ENCODE measurements at places on chromosomes 6 and 20.

- no peak for DNase-seq
Measured at GRCh38 chr6:101208152-101208551, 185.4 kb upstream of the GRIK2 start.

GRCh38 chr6:157099912-157100593, 223.3 kb downstream of the TMEM242 start:
- DNase-seq: peak; percentile 70

GRCh38 chr20:32966382-32966781, 37.9 kb downstream of the SUN5 start:
- no peak for DNase-seq

DNA sequence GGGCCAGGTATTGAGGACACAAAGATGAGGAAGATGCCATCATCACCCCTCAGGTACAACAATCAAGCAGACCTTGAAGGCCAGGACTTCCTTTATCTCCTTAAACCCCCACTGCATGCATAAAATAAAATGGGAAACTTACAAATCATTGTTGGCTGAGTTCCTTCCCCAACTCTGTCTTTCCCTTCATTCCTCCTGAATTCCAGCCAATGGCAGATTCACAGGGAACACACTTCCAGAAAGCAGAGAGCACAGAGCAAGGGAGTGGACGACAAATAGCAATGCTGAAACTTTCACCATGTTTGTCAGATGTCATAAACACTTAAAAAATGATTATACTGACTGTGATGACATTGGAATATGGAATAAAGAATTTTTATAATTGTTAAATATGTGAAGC, 37.3 kb upstream of the NXT1 start:
- DNase-seq: no peak

DNA sequence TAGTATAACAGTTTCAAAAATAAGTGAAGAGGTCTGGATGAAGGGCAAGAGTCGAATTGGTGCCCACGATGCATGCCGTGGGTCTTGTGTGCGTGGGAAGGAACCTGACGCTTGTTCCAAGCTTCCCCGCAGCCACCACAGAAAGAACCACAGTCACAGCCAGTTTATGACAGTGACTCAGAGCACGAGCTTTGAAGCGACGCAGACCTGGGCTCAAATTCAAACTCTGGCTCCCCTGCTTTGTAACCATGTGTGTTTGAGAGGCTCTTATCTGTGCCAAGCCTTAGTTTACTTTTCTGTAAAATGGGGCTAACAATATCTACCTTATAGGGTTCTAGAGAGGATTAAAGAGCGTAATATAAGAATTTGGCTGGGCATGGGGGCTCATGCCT, 65.5 kb downstream of the SYNJ2 start:
- DNase-seq: peak; percentile 62

GRCh38 chr6:43220439-43220951, 8.8 kb downstream of the DNPH1 start:
- DNase-seq: no peak

DNA sequence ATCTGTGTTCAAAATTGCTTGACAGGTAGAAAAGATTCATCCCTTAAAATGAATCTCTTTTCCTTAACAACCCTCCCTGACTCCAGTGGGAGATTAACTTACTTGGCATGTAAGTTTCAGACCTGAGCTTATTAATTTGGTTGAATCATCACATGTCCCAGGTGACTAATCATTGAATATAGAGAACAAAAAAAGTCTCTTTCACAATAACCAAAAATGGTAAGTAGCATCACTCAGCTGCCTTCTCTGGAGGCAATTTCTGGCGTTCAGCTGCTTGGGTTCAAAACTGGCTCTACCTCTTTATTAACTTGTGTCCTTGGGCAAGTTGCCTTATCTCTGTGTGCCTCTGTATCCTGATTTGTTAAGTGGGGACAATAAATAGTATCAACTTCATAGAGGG, 2.9 kb downstream of the C6orf141 start:
- DNase-seq: no peak

- no peak for DNase-seq
Measured at GRCh38 chr6:164184410-164184809, 769.9 kb downstream of the QKI start.

DNA sequence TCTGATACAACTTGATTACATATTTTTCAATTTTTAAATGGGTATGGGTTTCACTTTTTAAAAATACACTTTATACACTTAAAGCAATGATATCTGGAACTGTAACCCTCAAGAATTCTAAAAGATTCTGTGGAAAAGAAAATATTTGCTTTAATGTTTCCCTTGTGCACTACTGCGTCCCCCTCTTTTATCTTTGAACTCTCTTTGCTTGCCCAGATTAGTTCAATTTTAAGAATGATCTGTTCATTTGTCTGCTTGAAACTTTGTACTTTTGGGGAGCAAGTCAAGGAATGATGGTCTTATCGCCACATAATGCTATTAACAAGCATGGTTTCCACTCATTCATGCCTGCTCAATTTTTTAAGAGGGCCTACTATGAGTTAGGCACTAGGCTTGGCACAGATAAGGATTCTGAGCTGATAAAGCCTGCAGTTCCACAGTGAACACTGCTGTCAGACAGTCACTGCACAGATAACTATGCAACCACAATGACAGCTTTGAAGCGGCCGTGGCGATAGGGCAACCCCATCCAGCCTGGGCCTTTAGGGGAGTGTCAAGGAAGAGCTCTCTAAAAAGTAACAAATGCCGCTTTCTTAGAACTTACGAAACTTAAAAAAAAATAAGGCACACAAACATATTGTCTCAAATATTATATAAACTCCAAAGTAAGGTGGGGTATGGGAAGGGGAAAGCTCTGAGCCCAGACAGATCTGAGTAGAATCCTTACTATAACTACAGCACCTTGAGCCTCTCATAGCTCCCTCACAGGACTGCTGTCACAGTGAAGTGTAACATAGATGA, 29.7 kb downstream of the FYN start:
- peak; percentile 36 for DNase-seq

DNA sequence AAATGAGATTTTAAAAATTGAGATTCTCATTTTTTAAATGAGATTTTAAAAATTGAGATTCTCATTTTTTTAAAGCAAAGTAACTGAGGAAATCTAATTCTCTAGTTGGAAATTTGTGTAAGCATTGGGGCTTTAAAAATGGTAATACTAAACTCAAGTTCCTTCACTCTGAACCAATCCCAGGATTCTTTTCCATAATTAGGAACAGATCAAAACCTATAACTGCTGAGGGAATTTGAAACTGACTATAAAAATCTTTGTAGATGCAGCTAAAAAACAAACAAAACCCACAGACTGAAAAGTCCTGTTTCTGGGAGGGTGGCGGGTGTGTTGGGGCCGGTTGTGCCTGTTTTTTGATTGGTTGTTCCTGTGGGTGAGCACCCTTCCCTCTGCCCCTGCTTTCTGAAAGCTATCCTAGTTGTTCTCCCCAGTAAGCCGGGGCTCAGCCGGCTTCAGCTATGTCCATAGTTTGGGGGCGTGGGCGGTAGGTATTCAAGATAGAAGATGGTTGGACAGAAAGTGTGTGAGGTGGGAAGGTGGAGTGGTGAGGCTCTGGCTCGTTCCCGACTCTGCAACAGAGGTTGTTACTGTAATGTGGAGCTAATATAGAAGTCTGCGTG, 49.3 kb downstream of the GFRA4 start:
- no peak for DNase-seq

GRCh38 chr6:53932516-53932915, 137.7 kb downstream of the LRRC1 start:
- DNase-seq: no peak

Data from suppressor macrophage treated with lipopolysaccharide for 4 hours (primary cell).